AML-193 (cell line): ENCODE measurements at places on chromosomes 12 and 14.
A peak's percentile ranks its signal among the peaks of the same experiment; 100 is the strongest.

GRCh38 chr14:93847473-93847872 lies 59.2 kb upstream of the PRIMA1 start:
- DNase-seq: no peak

- no peak for DNase-seq
Observed at GRCh38 chr14:81516986-81517797, 16.5 kb downstream of the SEL1L start.

DNA sequence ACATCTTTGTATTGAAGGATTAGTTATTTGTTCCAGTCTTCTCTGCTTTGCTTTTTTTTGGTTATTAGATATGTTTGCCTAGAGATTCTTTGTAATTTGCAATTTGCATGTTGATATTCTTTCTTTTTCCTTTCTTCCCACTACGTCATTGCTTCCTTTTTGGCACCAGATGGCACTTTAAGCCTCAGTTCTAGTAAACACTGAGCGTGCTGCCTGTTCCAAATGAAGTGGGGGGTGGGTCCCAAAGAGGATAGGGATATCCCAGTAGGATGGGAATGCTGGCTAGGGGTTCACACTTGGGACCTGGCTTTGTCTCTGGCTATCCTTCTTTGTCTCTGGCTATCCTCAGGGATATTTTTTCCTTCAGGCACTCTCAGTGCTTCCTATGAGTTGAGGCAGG lies 17.0 kb downstream of the EAPP start:
- DNase-seq: no peak

GRCh38 chr12:130872179-130873096 lies 572 bp downstream of the RAN start:
- DNase-seq: peak; percentile 12

DNA sequence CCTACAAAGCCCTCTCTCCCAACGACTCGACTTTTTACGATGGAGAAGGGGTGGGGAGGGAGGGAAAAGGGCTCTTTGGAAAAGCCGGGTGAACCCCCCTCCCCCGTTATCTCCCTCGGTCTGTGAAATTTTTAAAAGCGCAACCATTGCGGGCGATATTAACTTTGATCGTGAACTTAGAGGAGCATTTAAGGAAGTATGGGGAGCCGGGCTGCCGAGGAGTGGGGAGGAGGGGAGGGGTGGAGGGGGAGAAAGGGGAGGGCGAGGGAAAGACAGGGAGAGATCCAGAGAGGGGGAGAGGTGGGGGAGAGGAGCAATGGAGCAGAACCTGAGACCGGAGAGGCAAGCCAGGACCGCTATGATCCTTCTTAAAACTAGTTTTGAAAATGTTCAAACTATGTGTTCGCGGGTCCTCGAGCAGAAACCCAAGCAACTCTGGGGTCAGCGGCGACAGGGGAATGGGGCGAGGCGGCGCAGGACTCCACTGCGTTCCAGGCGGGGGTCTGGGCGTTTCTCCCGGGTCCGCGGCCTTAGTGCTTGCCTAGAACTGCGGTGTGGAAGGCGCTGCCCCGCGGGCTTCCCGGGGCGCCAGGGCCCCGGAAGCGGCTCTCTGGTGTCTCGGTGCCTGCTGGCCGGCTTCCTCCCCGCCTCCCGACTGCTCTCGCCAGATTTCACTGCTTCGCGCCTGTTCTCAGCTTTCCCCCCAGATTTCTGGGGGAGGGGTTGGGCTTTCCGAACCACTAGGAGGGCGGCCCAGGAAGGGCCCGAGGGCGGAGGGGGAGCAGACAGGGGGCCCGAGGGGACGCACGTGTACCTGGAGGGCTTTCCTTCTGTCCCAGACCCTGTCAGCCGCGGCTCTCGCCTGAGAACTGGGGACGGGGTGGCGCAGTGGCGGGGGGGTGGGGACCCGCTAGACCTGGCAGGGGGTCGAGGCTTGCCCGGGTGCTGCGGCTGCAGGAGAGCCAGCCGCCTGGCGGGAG lies at the start of gene HOTAIR:
Gene HOTAIR, minus strand, starts transcription at position 871 of the 980 bp plus-strand sequence.
- DNase-seq: no peak

- no peak for DNase-seq
Observed at GRCh38 chr12:49367381-49368239, at the start of gene SPATS2. TSS of gene SPATS2 (plus strand) at chr12:49367462. CDS start at chr12:49461013, 93,551 bp downstream.

- no peak for DNase-seq
Observed at GRCh38 chr14:56195704-56196103, 77.5 kb downstream of the PELI2 start.

- DNase-seq: no peak
Observed at GRCh38 chr14:45715946-45716345, 462.9 kb upstream of the MIS18BP1 start.

GRCh38 chr12:112611908-112612307 lies 179.6 kb upstream of the RPH3A start:
- no peak for DNase-seq

GRCh38 chr14:39060818-39061437 lies 42.1 kb downstream of the SEC23A start:
- DNase-seq: no peak

DNA sequence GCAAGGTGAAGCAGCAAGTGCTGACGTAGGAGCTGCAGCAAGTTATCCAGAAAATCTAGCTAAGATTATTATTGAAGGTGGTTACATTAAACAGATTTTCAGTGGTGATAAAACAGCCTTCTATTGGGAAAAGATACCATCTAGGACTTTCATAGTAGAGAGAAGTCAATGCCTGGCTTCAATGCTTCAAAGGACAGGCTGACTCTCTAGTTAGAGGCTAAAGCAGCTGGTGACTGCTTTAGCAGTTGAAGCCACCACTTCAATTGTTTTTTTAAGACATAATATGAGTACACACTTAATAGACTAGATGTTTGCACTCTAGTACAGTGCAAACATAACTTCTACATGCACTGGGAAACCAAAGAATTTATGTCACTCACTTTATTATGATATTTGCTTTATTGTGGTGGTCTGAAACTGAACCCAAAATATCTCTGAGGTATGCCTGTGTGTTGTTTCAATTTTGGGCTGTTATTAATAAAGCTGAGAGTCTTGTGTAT lies 1026.9 kb upstream of the FOXG1 start:
- no peak for DNase-seq

- no peak for DNase-seq
Observed at GRCh38 chr14:105376521-105377440, 21.6 kb upstream of the TEX22 start.

- no peak for DNase-seq
Observed at GRCh38 chr14:73945159-73945670, 4.7 kb downstream of the FAM161B start.
